Right renal cortex interstitium (tissue), 3 donors: ENCODE measurements at places on chromosomes 1 and 21. TPM values are rescaled to one million over a fixed set of nuclear protein-coding genes. Genes with fewer than 3 reads are reported as not detected.

Gene FAM78B
- 0.83 TPM for polyA plus RNA-seq

Gene OPRD1
- 0.26 TPM for polyA plus RNA-seq

Gene MTMR11
- 26.5 TPM for polyA plus RNA-seq

GRCh38 chr1:20484519-20485462, 1.2 kb downstream of the CAMK2N1 start:
- no peak for DNase-seq

- no peak for DNase-seq
Measured at GRCh38 chr1:12296623-12297022, 66.8 kb downstream of the VPS13D start.

DNA sequence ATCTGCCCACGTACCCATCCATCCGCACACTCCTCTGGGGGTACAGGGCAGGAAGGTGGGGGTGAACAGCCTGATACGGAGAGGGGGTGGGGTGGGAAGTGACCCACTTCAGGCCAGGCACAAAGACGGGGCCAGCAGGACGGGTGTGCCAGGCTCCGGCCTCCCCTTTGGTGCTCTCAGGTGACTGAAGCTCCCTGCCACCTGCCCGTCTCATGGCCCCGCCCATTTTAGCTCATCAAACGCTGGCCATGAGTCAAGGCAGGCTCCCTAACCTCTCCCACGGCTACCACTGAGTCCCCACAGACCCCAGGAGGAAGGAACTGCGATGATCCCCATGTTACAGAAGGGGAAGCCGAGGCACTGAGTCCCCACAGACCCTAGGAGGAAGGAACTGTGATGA, 109.6 kb downstream of the CRYAA start:
- no peak for DNase-seq

DNA sequence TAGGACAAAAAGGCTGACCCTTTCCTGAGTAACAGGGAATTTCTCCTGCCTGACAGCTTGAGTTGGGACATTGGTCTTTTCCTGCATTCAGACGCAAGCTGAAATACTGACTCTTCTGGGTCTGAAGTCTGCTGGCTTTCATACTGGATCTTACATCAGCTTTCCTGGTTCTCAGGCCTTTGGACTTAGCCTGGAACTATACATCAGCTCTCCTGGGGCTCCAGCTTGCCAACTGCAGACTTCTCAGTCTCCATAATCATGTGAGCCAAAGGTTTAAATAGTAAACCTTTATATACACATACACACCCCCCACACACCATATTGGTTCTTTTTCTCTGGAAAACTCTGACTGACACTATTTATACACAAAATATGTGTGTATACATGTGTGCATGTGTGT, 59.0 kb upstream of the KCND3 start:
- DNase-seq = no peak

DNA sequence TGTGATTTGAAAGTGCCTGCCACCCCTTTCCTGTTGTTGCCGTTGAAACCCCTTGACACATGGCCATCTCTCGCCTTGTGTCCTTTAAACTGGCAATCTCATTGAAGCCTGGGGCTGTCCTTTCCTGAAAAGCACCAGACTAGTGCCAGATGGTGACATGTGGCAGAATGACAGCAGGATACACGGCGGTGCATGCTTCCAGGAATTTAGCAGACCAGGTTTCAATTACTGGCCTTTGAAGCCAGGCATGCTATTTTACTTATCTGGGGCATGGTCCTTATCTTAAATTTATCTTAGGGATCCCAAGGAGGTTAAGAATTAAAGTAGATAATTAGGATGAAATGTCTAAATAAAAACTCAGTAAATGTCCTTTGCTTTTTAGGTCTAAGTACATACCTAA, 15.2 kb downstream of the PLPPR4 start:
- no peak for DNase-seq

DNA sequence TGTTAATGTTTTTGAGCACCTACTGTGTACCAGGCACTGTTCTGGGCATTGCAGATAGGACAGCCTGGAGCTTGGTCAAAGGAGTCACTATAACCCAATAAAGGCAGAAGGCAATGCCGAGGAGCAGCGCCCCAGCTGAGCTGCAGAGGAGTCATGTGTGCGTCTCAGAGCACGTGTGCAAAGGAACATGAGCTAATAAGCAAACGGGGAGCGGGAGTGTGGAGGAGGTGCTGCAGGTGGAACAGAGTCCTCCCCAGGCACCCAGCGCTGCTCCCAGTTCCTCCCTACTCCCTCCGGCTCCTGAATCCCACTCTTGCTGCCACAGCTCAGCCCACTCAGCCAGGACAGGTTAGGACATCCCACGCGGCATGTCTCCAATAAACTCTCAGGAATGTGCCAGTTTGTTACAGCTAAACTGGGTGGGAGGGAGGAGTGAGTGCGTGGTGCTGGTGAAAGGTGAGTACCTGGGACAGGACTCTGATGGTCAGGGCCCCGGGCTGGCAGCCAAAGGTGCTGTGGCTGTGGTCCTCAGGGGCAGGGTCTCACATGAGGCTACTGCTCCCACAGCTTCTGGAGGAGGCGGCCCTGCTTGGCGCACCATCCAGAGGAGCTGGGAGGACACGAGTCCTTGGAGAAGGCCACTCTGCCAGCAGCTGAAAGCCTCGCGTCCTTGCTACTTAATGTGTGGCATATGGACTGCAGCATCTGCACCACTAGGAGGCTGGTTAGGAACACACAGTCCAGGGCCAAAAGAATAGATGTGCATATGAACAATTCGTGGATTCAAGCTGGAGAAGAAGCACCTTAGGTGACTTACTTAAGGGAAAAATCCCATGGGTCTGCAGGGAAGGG, 52.3 kb downstream of the GRIK3 start:
- no peak for DNase-seq

GRCh38 chr1:50265790-50266314, 157.1 kb downstream of the ELAVL4 start:
- no peak for DNase-seq

DNA sequence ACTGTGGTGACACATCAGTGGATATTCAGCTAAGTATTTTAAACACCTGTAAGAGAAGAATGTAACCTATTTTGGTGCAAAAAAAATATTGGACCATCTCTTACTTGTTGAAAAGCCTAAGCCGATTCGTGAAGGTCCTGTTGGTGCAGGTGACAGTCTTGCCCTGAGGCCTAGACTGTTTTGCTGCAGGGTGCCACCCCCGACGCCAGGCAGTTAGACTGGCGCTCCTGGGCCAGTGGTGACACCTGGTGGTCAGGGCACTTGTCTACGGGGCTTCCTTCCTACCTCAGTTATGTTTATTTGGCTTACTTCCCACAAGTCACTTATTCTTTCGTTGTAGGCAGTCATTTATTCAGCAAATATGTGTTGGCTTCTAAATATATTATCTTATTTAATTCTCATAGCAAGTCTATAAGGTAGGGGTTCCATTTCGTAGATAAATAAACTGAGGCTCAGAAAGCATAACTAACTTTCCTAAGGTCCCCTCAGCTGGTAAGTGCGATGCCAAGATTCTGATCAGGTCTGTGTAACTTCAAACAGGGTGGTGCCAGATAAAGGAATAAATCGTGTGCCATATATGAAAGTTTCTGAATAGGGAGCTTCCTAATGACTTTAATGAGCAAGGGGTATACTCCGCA, 1.9 kb downstream of the EEIG2 start:
- DNase-seq = no peak
